ENCODE measurements at places on chromosomes 11 and 22.
A peak's percentile ranks its signal among the peaks of the same experiment; 100 is the strongest.

DNA sequence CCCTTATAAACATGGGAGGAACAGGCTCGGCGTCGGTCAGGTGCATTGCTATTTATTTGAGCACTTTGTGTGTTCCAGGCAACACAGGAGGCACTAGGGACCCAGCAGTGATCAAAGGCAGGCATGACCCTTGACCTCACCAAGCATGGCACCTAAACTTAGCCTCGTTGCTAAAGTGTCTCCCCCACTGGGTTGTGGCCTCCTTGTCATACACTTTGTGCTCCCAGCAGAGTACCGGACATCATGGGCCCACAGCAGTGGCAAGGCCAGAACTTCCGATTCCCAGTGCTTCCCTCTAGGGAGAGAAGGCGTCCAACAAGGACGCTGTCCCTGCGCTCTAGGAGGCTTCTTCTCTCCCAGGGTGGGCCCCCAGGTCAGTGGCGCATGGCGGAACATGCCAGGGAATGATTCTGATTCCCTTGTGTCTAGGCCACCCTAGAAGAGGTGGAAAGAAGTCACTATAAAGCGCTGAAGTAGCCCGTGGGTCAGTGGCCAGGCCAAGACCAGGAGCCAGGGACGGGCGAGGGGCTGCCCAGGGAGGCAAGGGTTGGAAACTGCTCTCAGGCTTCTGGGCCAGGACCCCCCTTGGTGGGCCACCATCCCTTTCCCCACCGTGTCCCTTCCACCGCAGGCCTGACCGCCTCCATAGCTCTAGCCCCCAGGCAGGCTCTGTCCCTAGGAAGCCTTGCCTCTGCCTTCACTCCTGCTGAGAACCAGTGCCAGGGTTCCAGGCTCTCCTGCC lies 19.7 kb downstream of the TOM1 start:
- no peak for DNase-seq

- DNase-seq = no peak
Observed at GRCh38 chr11:67665541-67666302, 8.7 kb downstream of the ALDH3B2 start.

- DNase-seq = no peak
Observed at GRCh38 chr22:38952281-38952993, 5.0 kb upstream of the APOBEC3A start.

- no peak for DNase-seq
Observed at GRCh38 chr11:76073724-76074123, 132.6 kb downstream of the WNT11 start.

DNA sequence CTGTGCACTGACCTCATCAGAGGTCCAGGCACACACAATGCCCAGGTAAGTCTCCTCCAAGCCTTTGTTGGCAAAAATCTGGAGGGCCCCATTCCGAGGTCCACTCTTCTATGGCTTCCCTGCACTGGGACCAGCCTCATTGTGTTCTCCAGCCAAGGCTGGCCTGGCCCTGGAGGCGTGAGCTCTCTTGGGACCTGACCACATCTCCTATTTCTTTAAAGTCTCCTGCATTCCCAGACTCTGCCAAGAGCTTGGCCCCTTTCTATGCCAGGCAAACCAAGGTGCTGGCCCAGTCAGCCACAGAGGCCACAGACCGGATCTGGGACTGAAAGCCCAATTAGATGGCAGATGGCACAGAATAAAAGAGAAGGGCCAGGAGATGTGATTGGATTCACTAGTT lies 55.1 kb downstream of the C11orf58 start:
- DNase-seq = no peak

DNA sequence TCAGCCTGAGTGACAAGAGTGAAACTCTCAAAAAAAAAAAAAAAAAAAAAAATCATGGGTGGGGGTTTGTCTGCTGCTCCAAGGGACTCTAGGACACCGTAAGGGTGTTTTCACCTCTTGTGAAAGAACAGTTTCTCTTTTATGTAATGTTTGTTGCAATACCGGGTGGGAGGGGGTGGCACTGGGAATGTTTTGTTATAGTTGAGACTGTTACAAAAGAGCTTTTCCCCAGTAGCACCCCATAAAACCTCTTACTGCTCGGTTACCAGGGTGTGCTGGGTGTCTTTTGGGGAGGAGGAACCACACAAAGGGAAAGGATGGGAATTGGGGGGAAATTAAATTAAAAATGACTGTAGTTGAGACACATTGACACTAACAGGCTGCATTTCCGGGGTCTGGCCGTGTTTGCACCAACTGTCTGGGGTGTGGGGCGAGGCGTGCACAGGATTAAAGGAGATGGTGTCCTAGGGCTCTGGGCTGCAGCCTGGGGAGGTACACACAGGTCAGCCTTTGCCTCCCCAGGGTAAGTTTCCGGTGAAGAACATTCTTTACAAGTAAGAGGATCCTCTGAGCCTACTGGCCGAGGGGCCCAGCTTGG lies 1.6 kb downstream of the NFAM1 start:
- DNase-seq = no peak

- DNase-seq = no peak
Observed at GRCh38 chr11:78818201-78818600, 243.5 kb upstream of the NARS2 start.

GRCh38 chr11:120192831-120193625 lies 17.8 kb upstream of the OAF start:
- DNase-seq = no peak

GRCh38 chr11:16786131-16786530 lies 47.7 kb downstream of the C11orf58 start:
- no peak for DNase-seq

- no peak for DNase-seq
Observed at GRCh38 chr22:28137036-28137435, 218.0 kb upstream of the PITPNB start.

GRCh38 chr11:22516111-22516510 lies 109.5 kb downstream of the FANCF start:
- no peak for DNase-seq

DNA sequence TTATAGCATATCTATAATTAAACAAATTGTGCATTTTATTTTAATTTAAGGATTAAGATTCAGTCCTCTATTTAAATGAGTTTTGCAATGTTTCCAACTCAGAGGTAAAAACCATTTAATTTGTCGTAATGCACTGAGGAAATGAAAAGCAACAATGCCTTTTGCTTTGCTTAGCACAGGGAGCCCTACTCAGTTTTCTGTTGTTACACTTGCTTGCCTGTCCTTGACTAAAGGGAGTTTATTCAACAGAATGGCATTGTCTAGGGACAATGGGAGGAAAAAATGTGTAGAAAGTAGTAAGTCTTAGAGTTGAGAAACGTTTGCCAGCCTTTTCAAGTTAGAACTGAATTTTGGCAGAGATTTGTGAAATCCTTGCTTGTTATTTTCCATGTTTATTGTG lies 734.2 kb upstream of the ANO3 start:
- DNase-seq = no peak

- no peak for DNase-seq
Observed at GRCh38 chr22:44179196-44179988, 1.3 kb upstream of the PARVG start.

DNA sequence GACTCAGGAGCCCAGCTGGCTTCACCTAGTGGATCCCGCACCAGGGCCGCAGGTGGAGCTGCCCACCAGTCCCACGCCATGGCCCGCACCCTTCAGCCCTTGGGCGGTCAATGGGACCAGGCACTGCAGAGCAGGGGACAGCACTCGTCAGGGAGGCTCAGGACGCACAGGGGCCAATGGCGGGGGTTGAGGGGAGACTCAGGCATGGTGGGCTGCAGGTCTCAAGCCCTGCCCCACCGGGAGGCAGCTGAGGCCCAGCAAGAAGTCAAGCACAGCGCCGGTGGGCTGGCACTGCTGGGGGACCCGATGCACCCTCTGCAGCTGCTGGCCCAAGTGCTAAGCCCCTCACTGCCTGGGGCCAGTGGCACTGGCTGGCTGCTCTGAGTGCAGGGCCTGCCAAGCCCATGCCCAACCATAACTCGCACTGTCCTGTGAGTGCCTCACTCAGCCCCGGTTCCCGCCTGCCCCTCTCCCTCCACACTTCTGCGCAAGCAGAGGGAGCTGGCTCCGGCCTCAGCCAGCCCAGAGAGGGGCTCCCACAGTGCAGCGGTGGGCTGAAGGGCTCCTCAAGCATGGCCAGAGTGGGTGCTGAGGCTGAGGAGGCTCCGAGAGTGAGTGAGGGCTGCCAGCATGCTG lies 111.7 kb upstream of the PGR start:
- DNase-seq = no peak

GRCh38 chr11:41256041-41256440 lies 203.4 kb downstream of the LRRC4C start:
- DNase-seq = no peak

DNA sequence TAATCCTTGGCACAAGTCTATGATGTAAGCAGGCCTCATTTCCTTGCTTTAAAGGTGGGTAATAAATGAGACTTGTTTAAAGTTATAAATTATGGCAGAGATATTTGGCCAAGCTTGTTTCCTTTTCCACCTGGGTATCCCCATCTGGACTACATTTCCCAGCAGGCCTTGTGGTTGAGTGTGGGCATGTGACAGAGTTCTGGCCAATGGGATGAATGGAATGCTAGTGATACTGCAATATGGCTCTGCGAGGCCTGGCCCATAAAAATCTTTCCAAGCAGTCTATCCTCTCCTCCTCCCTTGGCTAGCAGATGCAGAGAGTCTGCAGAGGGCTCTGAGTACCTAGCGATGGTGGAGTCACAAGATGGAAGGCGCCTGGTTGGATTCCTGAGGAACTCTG lies 102.5 kb downstream of the TIMP3 start:
- no peak for DNase-seq

DNA sequence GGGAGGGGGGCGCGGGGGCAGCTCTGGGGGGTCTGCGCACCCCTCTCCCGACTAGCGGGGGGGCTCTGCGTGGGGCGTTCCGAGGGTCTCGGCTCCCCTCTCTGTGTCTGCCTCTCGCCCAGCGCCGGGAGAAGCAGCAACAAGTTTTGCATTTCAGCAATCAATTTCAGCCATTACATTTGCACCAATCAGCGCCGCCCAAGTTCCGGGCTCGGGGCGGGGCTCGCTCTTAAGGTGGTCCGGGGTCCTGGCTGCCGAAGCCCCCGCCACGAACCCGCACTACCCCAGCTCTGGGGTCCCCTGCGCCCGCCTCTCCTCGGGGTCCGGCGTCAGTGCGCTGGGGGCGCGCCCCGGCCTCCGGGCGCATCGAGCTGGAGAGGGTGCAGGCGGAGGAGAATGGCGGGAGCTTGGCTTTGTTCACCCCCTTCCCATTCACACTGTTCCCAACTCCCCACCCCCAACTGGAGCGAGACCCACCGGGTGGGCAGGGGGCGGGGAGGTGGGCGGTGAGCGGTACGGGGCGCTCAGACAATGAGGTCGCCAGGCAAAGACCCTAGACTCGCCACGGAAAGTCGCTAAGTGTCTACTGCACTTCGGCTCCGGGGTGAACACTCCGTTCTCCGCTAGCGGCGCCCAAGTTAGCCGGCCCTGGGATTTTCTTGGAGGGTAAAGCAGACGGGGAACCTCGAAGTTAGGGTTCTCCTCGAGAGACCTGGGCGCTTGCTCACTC lies at the start of gene MN1:
Gene MN1, minus strand, starts transcription at position 141 of the 730 bp plus-strand sequence. CDS start 1,213 bp downstream, outside the sequence.
- no peak for DNase-seq

DNA sequence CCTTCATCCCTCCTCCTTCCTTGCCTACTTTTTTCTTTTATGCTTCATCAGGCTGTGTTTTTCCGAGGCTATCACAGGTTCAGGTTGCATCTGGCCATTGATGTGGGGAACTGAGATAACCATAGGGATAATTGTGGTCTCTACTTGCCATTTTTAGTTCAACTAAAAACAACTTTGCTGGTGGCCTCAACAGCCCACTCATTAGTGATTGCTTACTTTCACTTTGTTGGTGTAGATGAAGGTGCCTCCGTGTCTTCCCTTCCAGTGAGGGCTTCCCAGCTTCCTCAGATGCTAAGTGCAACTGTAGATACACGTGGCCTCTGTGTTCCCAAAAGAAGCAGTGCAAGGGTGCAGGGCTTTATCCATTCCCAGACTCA lies 35.0 kb downstream of the KCNJ1 start:
- no peak for DNase-seq

- no peak for DNase-seq
Observed at GRCh38 chr22:46242076-46242475, 8.0 kb downstream of the CDPF1 start.

DNA sequence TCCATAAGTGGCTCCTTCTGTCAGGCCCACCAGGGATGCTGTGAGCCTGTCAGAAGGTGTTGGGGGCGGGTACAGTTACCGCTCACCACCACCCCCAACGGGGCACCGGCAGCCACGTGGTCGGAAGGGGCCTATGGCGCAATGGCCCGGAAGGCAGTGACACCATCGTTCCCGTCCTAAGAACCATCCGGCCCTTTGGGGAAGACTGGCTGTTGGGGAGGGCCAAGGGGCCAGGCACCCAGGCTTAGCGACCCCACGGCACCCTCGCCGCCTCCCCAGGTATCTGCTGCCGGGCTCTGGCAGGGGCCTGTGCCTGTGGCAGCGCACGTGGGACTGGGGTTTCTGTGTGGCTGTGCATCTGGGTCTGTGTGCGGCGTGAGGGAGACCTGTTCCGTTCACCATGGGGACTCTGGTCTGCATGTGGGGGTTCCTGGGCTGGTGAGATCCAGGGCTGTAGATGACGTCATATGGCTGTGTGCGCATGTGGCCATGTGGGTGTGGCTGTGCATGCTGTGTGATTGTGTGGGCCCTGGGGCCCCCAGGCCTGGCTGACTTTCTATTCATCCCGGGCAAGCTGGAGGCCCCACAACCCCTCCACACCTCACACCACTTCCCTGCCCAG lies 717 bp downstream of the OSM start:
- DNase-seq = peak; percentile 70

- DNase-seq = no peak
Observed at GRCh38 chr22:43381693-43382092, 30.1 kb upstream of the MPPED1 start.

All from stimulated activated CD8-positive, alpha-beta memory T cell treated with anti-CD3 and anti-CD28 coated beads, Interleukin-4, amount 100 ng/mL, for 1 hour (primary cell).